ENCODE measurements at places on chromosomes 12 and 14. TPM values are rescaled to one million over a fixed set of nuclear protein-coding genes. Genes with fewer than 3 reads are reported as not detected.

The TOX4 gene
- 45.8 TPM for polyA plus RNA-seq

The HNRNPA1 gene
- polyA plus RNA-seq = 1,985 TPM

DNA sequence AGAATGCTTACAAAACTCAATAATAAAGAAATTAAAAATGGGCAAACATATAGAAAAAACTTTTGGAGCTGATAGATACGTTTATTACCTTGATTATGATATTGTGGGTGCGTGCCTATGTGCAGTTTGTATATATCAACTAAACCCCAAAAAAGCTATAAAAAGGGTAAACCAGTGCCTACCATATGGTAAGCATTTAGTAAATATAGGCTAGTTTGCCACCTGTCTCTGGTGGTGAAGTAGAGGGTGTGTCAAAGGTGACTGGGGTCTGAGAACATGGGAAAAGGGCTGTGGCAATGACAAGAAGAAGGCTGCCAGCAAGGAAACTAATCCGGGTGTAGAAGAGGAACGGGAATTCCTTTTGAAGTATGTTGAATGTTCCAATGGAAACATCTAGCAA lies 18.3 kb downstream of the GALNT8 start:
- DNase-seq = no peak

The WIF1 gene
- polyA plus RNA-seq = 2.7 TPM

- DNase-seq = peak; percentile 82
These were observed 42.1 kb upstream of the CTDSP2 start for GRCh38 chr12:57888409-57889157.

GRCh38 chr14:76056128-76056527 lies 70.6 kb downstream of the IFT43 start:
- DNase-seq = no peak

DNA sequence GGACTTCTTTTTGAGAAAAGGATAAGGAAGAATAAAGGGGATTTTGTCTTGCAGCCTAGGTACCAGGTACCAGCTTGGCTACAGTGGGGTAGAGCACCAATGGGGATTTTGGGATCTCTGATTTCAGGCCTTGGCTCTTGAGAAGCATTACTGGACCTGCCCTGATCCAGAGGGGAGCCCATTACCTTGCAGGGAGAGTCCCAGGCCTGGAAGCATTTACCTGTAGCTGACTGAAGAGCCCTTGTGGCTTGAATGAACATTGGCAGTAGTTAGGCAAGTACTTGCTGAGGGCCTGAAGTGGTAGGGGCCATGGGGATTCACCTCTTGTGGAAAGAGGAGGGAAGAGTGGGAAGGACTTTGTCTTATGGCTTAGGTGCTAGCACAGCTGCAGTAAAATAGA lies 308.2 kb upstream of the FBXO33 start:
- DNase-seq = no peak

GRCh38 chr14:102558556-102558955 lies 33.9 kb upstream of the RCOR1 start:
- DNase-seq = no peak

The GSG1 gene
- 8.3 TPM for polyA plus RNA-seq

The CCDC197 gene
- not detected for polyA plus RNA-seq

- no peak for DNase-seq
These were observed 29.4 kb downstream of the YARS2 start for GRCh38 chr12:32726286-32726685.

DNA sequence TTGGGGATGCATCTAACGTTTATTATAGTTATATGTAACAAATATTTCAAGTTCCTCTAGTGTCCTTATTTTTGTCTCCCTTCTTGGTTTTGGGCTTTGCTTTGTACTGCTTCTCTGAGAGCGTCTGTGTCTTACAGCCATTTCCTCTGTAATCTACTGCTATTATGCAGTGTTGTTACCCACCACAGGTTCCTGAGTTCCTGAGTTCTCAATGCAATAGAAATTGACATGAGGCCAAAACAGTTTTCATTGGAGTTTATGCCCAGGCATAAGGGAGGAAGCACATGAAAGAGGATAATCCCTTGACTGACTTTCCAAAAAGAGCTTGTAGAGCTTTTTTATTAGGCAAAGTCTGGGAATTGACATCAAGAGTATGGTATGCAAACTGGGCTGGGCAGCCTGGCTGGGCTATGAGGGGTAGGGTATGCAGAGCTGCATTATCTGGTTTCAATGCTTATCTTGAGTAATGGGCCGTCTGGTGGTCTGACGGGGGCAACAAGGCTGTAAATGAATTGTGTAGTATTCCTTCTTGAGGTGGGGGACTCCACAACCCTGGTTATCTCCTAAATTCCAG lies 722.5 kb upstream of the ATXN7L3B start:
- no peak for DNase-seq

GRCh38 chr14:102071283-102071998 lies 15.4 kb downstream of the HSP90AA1 start:
- no peak for DNase-seq

DNA sequence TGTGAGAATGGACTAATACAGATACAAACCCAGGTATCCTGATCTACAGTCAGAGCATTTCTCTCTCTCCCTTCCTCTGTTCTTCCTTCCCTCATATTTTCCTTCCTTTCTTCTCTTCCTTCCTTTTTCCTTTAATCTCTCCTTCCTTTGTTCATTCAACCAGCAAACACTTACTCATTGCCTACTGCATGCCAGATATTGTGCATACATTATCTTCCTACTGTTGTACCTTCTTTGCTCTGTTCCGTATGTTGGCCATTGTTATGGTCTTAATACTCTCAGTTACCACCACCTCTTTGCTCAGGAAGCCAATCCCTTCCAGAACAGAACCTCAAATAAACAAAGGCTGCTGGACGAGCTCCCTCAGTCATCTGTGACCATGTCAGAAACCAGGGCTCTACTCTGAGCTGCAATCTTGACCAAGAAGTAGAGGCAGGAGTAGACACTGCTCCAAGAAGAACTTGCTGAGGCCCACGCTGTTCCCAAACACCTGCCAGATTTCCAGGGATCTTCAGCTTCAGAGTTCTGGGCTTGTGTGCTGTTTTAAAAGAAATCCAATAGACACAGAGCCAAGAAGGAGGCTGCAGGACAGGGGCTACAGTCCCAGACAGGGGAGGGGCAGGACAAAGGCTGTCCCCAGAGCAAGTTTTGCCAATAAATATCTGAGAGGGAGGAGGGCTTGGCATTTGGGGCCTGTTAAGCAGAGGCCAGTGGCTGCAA lies 526.7 kb upstream of the TBX3 start:
- DNase-seq = peak; percentile 83

The SMIM41 gene
- polyA plus RNA-seq = not detected

The PRB2 gene
- not detected for polyA plus RNA-seq

GRCh38 chr12:104553421-104553820 lies 96.7 kb downstream of the CHST11 start:
- no peak for DNase-seq

DNA sequence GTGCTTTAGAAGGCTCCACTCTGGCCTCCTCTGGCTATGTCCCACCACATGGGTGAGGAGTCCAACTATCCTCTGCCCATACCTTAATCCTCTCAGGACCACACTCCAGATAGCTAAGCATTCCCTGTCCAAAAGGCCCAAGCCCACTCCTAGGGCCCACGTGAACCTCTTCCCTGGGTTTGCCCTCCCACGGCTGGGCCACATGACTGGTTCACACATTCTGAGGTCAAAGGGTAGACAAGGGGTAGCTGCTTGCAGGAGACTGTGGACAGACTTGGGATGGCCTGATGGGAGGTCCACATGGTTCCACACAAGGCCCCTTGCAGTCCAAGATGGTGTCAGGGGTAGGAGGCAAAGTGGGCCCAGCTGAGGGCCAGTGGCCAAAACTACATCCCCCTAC lies 6.0 kb upstream of the PCK2 start:
- DNase-seq = no peak

DNA sequence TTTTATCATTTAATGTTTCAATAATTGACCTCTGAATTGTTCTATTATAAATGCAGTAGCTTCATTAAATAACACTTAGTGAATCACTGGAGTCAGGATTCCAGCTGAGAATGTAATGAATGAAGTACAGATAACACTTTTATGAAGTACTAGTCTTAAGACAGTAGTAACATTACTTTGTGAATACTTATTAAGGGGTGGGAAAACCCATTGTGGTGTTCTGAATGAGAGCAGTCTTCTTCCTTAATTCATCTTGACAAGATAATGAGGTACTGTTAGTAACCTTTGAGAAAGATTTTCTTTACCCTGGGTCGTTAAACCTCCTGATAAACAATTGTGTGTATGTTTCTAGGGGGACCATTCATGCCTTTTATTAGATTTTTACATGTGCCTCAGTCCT lies 12.7 kb downstream of the NUP107 start:
- DNase-seq = no peak

- DNase-seq = no peak
These were observed 26.3 kb upstream of the CD69 start for GRCh38 chr12:9786726-9787717.

The TEX52 gene
- polyA plus RNA-seq = 0.72 TPM

GRCh38 chr12:131098178-131098981 lies 144.7 kb downstream of the ADGRD1 start:
- DNase-seq = no peak

- no peak for DNase-seq
These were observed 659.5 kb downstream of the TMEM121 start for GRCh38 chr14:106185837-106186233.

GRCh38 chr12:24561882-24562770 lies 386.8 kb downstream of the BCAT1 start:
- peak; percentile 89 for DNase-seq

GRCh38 chr14:51431033-51431709 lies 191.1 kb downstream of the TMX1 start:
- no peak for DNase-seq

GRCh38 chr14:34498684-34499412 lies 36.8 kb upstream of the SPTSSA start:
- DNase-seq = no peak

The HSPA2 gene
- 7.2 TPM for polyA plus RNA-seq

GRCh38 chr12:664779-665092 lies 1.5 kb upstream of the NINJ2 start:
- no peak for DNase-seq

GRCh38 chr14:42277840-42278239 lies 671.2 kb downstream of the LRFN5 start:
- DNase-seq = no peak

The APOF gene
- not detected for polyA plus RNA-seq

DNA sequence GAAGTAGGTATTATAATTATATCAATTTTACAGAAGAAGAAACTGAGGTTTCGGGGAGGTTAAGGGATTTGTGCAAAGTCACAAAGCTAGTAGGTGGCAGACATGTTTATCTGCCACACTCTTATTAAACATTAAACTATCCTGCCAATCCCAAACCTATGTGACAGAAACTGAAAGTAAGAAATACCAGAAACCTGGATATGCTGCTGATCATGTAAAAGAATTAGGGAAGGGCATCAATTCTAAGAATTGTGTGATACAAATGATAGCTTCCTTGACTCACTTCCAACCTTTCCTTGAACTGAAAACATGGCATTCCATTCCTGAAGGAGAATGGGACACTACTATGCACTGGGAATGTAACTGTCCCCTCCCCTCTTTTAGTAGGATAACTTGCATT lies 16.9 kb downstream of the TAOK3 start:
- no peak for DNase-seq

The IAPP gene
- polyA plus RNA-seq = not detected
